ENCODE measurements at places on chromosomes 4 and X.

DNA sequence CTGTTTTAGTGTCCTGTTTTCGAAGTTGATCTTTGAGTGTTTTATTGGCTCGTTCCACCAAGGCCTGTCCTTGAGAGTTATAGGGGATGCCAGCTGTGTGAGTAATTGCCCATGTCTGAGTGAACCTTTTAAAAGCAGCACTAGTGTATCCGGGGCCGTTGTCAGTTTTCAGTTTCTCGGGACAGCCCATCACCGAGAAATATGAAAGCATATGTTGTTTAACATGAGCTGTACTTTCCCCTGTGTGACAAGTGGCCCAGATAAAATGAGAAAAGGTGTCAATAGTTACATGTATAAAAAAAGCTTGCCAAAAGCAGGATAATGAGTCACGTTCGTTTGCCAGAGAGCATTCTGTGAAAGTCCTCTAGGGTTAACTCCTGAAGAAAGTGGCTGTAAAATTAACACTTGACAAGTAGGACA lies 48.6 kb upstream of the RASSF6 start:
- no peak for DNase-seq

DNA sequence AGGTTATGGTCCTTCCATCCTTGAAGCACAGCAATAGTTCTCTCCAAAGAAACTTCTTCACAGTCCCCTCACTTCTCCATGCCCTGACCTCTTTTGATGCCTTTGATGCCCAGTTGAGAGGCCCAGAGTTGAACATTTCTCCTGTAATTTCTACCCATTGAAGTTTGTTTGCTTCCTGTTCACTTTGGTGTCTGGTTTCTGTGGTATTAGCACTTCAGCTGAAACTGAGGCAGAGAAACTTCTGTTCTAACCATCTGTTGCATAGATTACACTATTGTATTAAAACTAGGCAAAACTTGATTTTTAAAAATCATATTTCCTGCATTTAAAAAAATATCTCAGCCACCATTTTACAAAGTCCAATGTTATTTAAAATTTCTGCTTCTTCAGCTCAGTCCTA lies 89.8 kb upstream of the ADGRG2 start:
- DNase-seq = no peak

DNA sequence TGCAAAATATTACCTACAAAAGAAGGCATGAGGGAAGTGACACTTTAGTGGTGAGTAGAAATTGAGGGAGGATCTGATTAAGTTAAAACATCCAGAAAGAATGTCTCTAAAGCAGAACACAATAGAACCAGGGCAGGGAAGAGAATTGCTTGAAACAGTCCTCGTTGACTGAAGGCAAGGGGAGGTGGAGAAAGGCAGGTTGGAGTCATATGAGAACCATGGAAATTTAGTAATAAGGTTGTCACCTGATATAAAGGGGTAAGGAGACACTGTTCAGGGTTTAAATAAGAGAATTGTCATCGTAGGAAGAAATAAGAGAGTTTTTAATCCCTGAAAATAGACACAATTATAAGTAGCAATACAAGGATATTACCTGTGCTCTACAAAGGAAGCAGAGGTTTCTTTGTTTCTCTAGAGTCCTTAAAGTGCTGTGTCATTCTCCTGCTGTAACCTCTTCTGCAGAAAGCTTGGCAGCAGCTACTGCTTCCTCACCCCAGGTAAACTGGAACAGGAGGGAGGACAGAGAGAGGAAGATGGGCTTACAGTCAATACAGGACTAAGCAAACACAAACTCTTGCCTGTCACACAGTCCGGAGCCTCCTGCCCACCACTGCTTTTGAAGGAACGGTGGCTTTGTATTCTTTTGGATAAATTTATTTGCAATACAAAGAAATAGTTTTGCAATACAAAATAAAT lies 258.4 kb downstream of the PPARGC1A start:
- no peak for DNase-seq

DNA sequence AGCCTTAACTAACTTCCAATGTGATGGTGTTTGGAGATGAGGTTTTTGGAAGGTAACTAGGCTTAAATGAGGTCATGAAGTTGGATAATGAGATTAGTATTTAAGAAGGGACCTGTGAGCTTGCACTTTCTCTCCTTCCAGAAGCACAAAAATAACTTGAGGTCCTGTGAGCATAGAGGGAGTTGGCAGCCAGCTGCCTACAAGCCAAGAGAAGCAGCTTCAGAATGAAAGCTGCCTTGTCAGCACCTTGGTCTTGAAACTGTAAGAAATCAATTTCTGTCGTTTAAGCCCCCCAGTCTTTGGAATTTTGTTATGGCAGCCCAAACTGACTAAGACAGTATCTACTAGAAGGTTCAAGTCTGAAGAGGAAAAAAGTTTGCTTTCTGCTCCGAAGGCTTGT lies 280.2 kb upstream of the GALNTL6 start:
- DNase-seq = no peak

- no peak for DNase-seq
Measured at GRCh38 chr4:87978681-87979080, 3.2 kb downstream of the SPP1 start.

- DNase-seq = no peak
Measured at GRCh38 chrX:48989483-48989882, 12.6 kb downstream of the GRIPAP1 start.

DNA sequence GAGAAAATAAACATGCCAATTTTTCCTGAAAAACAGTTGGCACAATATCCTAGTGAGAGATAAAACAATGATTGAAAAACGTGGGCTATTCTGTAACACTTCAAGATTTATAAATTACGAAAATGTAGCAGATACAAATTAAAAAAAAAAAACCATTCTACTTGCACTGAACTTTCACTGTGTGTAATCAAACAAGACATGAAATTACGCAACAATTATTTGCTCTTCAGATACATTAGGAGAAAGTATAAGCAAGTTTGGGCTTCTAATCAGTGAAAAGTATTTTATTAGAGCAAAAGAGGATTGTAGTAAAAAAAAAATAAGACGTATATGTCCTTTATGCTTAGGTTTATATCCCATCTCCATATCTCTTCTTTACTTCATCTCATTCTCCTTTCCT lies 320.4 kb downstream of the SPOCK3 start:
- DNase-seq = no peak

DNA sequence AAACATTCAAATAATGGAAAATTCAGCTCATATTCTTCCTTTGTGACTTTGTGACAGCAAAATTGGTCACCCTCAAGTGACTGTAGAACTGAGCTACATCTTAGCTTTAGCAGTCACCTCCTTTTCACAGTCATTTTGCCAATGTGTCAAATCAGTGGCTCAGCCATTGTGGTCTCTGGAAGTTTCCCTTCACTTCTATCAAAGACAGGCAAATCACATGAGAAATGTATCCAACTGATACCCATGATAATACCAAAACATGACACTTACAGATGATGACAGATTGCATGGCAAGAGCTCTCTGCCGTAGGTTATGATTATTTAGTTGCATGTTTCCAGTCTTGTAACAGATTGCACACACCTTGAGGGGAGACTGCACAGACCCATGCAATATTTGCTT lies 549.8 kb upstream of the MAGEB2 start:
- no peak for DNase-seq

- no peak for DNase-seq
Measured at GRCh38 chr4:68176904-68177303, 47.2 kb upstream of the TMPRSS11F start.

DNA sequence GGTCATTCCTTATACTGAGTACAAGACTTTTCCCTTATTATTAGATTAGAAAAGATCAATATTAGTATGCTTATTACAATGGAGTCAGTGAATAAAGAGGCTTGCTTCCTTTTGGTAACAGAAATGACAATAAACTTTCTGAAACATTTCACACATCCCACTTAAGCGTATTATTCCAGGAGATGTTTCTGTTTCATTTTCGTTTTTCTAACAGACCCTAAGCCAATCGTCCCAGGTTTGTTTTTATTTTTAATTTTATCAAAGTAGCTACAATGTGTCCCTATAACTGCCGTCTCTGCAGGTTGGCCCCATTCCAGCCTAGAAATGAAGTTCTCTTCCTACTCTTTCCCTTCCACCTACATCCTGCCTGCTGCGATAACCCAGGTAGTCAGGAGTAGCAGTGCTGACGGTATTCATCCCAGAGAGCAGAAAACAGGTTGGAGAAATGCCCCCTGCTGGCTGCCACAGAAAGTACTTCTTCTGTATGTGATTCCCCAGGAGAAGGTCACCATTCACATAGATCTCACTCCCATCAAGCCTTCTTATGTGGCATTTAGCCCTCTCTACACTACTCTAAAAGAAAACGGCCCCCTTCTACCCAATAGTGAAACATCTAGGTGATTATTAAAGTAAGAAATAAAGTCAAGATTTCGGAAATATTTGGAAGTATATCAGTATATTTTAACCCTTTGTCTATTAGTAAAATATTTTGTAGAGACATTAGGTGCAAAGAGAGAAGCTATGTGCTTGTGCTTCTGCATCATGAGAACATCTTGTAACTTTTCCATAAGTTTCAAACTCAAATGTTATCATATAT lies 40.4 kb downstream of the ENPEP start:
- peak; percentile 66 for DNase-seq

- DNase-seq = no peak
Measured at GRCh38 chr4:159069922-159070321, 33.0 kb upstream of the RAPGEF2 start.

DNA sequence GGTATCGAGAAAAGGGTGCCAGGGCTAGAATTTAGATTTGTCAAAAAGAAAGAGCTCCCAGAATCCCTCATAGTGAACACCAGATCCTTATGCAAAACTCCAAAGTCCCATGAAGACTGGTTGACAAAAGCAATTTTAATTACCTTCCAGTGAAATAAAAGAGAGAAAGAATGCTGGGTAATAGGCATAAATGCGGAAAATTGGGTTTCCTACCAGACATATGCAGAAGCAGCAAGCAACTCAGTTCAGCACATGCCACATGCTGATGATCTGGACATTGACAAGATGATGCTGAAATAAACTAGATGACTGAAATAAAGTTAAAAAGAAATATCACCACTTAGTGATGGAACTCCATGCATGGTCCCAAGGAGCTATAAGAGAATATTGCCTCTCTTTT lies 83.9 kb downstream of the KCNIP4 start:
- DNase-seq = no peak

GRCh38 chrX:44945736-44946135 lies 72.7 kb downstream of the KDM6A start:
- DNase-seq = no peak

DNA sequence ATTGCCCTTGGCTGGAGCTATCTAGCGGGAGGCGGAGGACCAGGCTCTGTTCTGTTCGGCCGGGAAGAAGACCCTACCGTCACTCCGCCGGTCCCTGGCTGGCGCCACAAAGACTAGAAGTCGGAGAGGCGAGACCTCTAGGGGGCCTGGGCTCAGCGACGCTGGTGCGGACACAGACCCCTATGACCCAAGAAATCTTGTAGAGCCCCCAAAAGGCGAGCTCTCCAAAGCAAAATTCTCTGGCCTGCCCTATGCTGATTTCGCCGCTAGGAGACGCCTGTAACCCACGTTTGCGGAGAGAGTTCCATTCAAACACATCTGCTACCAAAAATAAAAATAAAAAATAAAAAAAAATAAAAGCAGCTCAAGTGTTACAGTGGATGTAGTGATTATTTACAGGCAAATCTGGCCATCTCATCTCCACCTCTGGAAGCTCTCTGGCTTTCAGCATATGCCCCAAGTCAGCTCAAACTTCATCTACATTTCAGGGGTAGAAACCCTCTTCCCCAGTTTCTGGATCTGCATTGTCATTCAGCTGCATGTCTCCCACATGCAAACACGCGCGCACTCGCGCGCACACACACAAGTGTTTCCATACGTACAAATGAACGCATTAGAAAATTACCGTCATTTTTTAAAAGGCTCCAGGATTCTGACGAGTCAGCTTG lies 2.4 kb upstream of the PCDH10 start:
- no peak for DNase-seq

- DNase-seq = no peak
Measured at GRCh38 chr4:8189551-8190466, 9.3 kb upstream of the SH3TC1 start.

DNA sequence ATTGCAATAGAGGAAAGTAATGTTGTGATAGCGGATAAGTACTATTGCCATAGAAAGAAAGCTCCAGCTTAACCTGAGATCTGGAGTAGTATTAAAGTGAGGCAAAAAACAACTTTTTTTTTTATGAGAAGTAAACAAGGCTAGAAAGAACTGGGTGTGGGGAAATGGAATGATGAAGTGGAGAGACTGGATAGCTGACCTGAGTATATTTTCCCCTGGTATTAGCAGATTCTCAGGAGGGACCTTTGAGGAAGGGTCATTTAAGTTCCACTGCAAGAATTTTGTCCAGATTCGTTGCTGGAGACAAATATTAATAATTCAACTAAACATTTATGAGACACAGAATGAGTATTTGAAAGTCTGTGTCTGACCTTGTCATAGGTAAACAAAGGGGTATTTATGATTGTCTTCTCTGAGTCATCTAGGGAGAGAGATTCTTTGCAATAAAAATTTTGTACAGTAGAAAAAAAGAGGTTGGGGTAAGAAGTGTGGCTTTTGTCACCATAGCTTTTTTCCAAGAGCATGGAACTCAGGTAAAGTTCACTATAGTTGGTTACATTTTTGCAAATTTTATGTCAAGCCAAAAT lies 2095.9 kb downstream of the ARAP2 start:
- DNase-seq = no peak

- no peak for DNase-seq
Measured at GRCh38 chr4:3829956-3830773, 64.0 kb downstream of the ADRA2C start.

GRCh38 chr4:2824836-2825381 lies 18.7 kb upstream of the ADD1 start:
- DNase-seq = no peak

DNA sequence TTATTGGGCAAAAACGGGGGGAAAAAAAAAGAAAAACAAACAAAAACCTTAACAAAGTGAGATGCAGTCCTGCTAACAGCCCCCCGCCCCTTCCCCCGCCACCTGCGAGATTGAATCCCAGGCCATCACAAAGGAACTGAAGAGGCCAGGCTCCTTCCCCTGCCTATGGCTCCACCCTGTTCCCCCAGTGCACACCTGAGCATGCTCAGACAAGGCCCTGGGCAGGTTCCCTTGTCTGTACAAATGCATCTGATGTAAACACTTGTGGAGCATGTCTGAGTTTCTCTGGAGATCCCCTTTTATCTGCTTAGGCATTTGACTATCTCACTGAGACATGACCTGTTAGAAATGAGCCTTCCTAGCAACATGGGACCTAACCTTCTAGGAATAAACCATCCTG lies 983.7 kb upstream of the PABPC4L start:
- no peak for DNase-seq

Data from CD4-positive, alpha-beta T cell treated with Interleukin-1 beta for 1 hour (primary cell).